Inflammatory macrophage treated with lipopolysaccharide for 4 hours (primary cell): ENCODE measurements at places on chromosomes 16 and 17.

- no peak for DNase-seq
These were observed 84.8 kb downstream of the MAP2K6 start for GRCh38 chr17:69499318-69499717.

DNA sequence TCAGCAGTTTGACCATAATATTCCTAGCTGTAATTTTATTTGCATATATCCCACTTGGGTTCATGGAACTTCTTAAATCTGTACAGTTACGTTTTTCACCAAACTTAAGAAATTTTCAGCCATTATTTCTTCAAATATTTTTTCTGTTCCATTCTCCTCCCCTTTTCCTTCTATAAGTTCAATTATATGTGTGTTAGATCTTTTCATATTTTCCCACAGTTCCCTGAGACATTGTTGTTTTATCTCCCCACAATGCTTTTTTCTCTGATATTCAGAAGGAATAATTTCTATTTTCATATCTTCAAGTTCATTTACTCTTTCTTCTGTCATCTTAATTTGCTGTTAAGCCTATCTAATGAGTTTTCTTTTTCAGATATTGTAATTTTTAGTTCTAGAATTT, 26.1 kb downstream of the IKZF3 start:
- DNase-seq, result no peak

GRCh38 chr17:49035470-49036269, 38.5 kb downstream of the IGF2BP1 start:
- no peak for DNase-seq

DNA sequence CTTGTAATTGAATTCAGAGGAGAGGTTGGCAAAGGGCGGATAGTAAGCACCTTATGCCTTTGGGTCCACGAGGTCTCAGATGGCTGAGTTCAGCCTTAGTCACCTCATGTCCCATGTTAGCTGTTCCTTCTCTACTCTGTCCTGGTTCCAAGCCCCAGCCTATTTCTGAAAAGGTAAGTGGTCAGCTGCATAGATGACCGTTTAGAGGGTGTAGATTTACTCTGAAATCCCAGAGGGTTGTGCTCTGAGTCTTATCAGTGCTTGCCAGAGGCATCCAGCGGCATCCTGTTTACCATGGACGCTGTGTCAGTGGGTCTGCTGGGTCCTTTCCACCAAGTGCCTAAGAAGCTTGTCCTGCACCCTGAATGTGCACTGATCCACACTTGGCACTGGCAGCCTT, 1.9 kb downstream of the ZNF778 start:
- DNase-seq, result no peak

- DNase-seq, result peak; percentile 2
These were observed 36.2 kb downstream of the RGS9 start for GRCh38 chr17:65173284-65173793.

DNA sequence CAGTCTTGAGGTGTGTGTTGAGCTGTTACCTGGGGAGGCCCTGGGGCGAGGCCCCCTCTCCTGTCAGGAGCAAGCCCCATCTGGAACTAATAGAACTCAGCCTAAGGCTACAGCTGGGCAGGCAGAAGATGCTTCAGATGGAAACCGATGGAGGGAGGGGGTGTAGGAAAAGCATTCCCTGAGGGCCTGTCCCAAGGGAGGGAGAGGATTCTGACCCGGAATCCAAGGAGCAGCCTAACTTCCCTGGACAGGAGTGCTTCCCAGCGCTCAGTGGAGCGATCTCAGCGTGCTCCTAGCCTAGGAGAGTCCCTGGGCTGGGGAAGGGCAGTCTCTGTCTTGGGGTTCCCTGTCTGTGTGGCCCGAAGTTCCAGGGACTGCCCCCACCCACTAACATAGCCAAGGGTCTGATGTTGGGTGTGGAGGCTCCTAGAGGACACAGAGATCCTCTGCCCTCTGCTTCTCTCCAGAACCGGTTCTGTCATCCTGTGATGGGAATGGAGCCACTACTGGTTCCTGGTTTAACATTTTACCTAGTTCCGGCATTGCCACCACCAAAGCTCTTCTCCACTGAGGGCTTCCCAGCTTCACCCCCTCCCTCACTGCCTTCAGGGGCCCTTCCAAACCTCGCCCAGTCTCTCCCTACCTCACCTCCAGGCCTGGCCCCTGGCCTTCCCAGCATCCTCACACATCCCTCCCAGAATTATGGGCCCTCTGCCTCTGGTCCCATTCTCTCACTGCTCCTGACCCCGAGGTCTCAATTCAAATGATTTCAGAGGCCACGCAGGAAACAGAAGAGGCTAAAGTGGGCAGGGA, 58.7 kb downstream of the RTN4RL1 start:
- DNase-seq, result no peak

DNA sequence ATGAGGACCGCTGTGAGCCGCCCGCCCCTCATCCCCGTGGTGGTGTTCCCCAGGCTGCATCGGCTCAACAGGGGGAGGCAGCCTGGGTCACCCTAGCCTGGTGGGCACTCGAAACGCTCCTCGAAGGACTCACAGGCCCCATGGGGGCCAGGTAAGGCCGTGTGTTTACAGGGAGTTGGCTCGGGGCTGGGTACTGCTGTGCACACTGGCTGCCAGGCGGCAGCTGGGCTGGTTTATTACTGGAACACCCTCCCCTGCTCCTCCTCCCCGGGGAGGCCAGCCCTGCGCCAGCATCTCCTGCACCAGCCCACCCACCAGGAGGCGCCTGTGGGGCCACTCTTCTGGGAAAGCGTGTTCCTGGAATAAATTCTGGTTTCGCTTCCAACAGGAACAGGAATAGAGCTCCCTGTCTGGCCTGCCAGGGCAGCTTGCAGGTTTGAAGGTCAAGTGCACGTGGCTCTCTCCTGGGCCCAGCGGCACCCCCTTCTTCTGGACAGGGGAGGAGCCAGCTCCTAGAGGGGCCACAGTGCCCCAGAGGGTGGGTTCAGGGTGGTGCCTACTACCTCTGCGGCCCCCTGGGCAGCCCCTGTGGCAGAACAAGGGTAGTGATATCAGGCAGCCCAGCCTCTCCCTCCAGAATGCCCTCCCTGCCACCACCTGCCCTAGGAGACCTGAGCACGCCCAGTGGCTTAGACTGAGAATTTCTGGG, 11.3 kb downstream of the MCRIP1 start:
- peak; percentile 80 for DNase-seq

GRCh38 chr17:65356536-65356935, 204.9 kb downstream of the AXIN2 start:
- DNase-seq, result no peak

GRCh38 chr17:33580215-33580614, 287.1 kb upstream of the ASIC2 start:
- DNase-seq, result no peak

GRCh38 chr17:65515959-65516948, 45.2 kb downstream of the AXIN2 start:
- no peak for DNase-seq

GRCh38 chr16:84931506-84931905, 79.8 kb downstream of the ZDHHC7 start:
- no peak for DNase-seq

- no peak for DNase-seq
These were observed 404.8 kb upstream of the HSBP1 start for GRCh38 chr16:83402967-83403366.

DNA sequence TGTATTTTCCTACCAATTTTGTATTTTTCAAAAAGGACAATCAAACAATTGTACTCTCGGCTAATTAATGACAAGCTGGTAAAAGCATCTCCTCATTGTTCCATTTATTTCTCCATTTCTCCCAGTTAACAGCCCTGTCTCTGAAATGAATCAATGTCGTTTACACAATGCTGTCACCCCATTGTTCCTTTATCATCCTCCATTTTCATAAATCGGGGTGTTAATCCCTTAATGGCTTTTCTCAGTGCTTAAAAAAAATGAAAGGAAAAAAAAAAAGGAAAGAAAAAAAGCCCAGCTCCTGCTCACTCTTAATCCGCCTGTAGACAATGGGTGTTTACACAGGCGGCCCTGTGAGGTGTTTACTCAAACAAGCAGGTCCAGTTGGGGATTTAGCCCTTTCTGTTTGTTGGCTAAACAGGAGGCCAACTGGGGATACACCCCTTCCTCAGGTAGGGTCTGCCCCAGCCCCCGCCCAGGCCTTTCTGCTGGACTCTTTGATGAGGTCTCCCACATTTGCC, 86.8 kb upstream of the SALL1 start:
- no peak for DNase-seq

DNA sequence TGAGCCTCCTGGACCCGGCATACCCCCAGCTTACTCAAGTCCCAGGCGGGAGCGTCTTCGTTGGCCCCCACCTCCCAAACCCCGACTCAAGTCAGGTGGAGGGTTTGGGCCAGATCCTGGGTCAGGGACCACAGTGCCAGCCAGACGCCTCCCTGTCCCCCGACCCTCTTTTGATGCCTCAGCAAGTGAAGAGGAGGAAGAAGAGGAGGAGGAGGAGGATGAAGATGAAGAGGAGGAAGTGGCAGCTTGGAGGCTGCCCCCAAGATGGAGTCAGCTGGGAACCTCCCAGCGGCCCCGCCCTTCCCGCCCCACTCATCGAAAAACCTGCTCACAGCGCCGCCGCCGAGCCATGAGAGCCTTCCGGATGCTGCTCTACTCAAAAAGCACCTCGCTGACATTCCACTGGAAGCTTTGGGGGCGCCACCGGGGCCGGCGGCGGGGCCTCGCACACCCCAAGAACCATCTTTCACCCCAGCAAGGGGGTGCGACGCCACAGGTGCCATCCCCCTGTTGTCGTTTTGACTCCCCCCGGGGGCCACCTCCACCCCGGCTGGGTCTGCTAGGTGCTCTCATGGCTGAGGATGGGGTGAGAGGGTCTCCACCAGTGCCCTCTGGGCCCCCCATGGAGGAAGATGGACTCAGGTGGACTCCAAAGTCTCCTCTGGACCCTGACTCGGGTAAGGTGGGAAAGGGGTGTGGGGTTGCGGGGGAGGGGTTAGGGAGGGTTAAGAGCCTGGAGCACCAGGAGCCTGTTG, 1.6 kb downstream of the SENP3 start:
- DNase-seq, result no peak

DNA sequence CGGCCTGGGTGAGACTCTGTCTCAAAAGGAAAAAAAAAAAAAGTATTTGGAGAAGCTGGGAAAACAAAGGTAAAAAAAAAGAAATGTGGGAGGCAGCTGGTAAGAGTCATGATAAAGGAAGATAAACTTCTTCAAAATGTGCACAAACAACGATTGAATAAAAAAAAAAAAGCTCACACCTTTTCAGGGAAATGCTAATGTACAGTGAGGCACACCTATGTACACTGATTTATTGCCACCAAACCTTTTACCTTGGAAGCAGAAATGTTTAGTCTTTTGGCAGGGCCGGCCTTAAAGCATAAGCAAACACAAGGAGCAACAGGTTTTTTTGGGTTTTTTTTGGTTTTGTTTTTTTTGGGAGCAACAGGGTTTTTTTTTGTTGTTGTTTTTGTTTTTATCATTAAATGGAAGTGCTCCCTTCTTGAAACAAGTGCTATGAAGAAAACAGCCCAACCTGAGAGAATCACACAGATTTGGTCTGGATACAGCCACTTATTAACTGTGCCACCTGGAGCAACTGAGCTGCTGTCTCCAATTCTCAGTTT, 29.8 kb upstream of the KCNJ2 start:
- no peak for DNase-seq

- no peak for DNase-seq
These were observed 12.0 kb upstream of the SLC39A11 start for GRCh38 chr17:73104450-73104849.

GRCh38 chr17:60141111-60142018, 8.4 kb upstream of the CA4 start:
- peak; percentile 61 for DNase-seq

DNA sequence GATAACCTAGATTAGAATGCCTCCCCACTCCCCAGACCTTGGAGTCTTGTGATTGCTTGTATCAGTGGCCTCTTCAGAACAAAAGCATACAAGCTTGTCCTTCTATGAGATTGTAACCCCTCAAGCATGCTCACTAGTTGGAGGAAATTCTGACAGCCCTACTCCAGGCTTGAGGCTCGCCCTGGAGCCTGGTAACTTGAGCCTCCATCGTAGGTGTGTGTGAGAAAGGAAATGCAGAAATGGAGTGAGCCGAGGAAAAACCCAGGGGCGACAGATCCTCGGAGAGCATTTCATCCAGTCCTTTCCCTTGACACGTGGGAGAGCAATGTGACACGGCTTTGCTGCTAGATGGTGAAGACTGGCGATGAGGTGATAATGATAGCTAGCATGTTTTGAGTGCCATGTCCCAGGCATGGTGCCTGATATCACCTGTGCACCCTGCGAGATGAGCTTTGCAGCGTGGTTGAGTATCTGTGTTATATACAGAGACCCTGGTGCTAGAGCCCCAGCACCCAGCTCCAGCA, 31.2 kb downstream of the GNAO1 start:
- no peak for DNase-seq

DNA sequence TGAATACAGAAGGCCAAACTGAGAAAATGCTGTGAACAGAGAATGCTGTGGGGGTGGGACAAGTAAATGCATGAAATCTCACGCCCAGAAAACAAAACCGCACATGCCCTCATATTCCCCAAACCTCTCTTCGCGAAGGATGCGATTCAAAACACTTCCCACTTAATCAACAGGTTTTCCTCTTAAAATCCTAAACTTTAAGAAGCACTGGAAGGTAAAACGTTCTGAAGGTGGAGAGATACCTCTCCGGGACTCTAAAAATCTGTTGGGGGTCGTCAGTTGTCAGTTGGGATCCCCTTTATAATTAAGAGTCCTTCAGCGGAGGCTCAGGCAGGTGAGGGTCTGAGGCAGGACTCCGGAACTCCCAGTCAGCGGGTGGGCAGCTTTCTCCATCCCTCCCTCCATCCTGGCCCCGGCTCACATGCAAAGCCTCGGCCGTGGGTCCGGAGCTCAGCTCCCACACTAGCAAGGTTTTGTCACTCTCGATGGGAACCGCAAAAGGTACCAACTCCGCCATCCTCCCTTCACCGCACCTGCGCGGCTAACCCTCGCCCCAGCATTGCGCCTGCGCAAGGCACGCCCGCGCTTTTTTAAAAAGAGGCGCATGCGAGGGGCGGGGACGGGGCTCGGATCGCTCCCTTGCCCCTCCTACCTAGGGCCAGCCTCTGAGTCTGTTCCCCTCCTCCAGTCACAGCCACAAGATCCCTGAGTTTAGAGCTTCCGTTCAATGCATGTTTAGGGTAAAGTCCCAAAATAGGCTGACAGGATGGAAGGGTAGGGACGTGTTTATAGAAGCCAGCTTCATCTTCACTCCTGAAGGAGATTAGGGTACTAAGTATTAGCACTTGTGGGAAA, at the start of gene RDM1:
Gene RDM1, minus strand, starts transcription at position 563 of the 855 bp plus-strand sequence. Its CDS starts 46 bp downstream, at position 517.
- peak; percentile 65 for DNase-seq

DNA sequence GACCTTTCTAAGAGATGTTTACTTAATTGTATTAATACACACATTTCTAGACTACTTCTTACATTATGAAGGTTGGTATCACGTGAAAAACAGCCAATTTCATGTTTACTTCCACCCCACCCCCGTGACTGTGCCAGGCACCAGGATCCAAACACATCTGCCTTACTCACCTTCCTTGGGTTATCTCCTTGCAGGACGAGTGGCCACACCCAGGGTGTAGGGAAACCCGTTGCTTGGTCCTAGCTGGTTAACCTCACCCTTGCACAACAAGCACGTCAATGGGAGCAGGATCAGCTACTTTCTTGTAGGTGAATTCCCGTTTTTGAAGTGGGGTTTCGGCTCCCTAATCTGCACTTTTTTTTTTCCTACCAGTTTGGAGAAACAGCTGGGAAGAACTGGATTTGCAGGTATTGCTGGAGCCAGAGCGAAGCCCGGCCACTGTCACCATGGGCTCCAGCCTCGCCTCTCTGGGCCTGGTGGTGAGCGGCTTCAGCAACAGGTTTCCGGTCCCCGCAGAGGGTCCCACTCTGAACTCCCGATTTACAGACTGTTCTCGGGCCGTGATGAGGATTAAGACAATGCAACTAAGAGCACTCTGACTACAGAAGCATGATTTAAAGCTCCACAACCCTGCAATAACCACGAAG, 2.1 kb upstream of the UBB start:
- no peak for DNase-seq

- no peak for DNase-seq
These were observed 13.9 kb downstream of the ATP2A1 start for GRCh38 chr16:28891964-28892890.
